ENCODE measurements at places on chromosomes 1 and 21.

DNA sequence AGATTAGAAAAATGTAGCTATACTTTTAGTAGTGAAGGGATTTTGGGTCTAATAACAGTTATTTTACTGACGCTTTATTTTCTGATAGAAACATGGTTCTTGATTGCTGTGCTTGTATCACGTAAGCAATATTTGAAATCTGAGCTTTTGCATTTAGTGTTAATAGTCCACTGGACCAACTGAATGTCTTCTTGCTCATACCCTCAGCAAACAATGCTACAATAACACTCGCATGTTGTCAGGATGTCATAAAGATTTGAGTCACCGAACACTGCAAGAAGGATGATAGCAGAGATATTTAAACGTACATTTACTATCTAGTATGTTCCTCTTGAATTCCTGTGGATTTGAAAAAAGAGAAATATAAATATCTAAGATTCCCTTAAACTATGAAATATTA is 7.5 kb downstream of the DYRK1A start:
- no peak for DNase-seq

GRCh38 chr1:233662575-233663304 is 48.8 kb downstream of the KCNK1 start:
- DNase-seq: no peak

DNA sequence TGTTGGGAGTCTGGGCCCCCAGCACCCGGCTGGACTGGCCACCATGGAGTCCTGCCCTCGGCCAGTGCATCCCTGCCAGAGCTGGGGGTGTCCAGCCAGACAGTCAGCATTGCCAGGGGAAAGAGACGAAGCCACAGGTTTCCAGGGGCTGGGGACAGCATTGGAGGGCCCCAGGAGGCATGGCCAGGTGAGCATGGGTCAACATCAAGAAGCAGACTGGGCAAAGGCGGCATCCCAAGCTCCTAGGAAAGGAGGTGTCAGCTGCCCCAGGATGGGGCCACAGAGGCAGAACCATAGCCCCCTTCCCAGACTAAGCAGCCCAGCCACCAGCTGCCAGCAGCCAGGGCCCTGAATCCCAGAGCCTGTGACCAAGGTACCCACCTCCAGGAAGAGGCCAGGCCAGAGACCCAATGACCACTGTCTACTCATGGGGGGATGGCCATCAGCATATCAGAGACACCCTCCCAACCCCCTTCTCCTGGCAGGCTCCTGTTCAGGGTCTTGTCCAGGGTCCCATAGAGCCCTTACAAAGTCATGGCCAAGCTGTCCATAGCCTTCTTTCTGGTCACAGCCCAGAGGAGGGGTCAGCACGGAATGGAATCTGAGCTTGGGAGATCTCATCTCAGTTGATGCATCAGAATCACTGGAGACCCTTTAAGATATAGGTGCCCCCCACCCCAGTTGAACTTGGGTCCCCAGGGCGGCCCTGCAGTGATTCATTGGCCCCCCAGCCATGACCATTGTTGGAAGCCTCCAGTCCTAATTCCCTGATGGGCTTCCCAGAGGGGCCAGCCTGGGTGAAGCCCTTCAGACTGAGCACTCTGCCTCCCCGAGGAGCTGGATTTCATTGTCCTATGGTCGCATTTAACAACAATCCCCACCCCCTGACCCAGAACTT is 32.5 kb downstream of the WNT3A start:
- no peak for DNase-seq

- DNase-seq: no peak
These were observed 501.6 kb downstream of the NPHP4 start for GRCh38 chr1:5490635-5491034.

- peak; percentile 21 for DNase-seq
These were observed 760 bp upstream of the NPHP4 start for GRCh38 chr1:5992814-5993555.

GRCh38 chr1:58854576-58854975 is 70.7 kb upstream of the JUN start:
- DNase-seq: peak; percentile 57

DNA sequence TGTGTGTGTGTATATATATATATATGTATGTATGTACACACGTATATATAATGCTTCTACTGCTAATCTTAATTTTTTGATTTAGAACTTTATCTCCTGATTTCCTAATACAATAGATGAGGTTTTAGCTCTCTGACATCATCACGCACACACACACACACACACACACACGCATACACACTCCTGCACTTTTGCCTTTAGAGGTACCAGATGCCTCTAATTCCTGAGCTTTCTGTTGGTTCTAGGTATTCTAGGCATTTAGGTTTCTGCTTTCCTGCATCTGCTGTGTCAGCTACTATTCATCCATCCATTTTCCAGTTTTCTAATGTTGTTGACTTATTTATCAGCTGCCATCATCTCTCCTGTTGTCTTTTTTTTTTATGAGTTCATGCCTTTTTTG is 348.3 kb downstream of the ASTN1 start:
- no peak for DNase-seq

- no peak for DNase-seq
These were observed 58.1 kb upstream of the ADAMTS5 start for GRCh38 chr21:27024971-27025370.

- DNase-seq: no peak
These were observed 528.1 kb downstream of the KIF26B start for GRCh38 chr1:245682638-245683628.

DNA sequence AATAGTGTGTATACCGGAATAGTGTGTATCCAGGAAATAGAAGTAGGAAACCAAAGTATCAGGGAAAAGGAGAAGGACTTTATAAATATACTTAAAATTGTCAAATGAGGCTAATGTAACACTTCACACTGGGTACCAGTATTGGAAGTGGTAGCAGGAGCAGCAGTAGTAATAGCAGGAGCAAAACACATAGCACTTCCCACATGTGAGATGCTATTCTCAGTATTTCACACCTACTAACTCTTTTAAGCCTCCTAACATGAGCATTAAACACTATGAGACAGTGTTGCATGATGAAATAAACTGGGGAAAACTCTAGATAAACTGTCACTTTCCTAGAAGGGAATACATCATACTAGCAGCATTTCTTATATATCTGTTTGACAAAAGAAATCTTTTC is 376.7 kb downstream of the VAV3 start:
- DNase-seq: no peak

GRCh38 chr1:65613884-65614283 is 178.8 kb upstream of the PDE4B start:
- DNase-seq: no peak

DNA sequence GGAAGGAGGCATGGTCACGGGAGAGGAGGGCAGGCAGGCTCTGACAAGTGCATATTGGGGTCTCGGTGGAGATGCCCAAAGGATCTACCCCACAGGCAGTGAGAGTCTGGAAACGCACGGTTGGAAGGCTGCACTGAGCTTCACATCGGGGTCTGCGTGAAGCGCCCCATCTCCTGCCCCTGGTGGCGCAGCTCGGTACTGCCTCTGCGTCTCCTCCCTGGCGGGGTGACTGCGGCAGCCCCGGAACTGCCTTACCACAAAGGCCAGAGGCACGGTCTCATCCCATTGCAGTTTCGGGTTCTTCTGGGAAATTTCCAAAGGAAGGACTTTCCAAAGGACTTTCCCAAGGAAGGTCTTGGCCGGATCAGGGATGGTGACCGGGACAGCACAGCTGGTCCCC is 69.2 kb upstream of the AJAP1 start:
- DNase-seq: peak; percentile 31

DNA sequence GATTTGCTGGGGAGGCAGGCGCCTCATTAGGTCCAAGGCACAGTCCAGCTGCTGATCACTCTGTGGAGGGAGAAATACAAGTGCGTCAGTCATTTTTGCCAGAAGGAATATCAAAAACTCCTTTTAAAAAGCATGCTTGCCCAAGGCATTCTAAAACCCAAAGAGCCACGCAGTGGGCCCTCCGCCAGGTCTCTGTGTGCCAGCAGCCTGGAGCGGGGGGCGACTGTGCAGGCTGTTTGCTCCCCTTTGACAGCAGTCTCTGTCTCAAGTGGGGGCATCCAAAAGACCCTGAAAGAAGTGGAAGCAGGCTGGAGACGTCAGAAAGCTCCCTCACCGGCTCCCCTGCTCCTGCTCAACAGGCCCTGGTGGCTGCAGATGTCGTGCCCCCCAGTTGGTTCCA is 65.6 kb downstream of the CAPZB start:
- DNase-seq: no peak

- no peak for DNase-seq
These were observed 22.1 kb upstream of the SSX2IP start for GRCh38 chr1:84712276-84712874.

DNA sequence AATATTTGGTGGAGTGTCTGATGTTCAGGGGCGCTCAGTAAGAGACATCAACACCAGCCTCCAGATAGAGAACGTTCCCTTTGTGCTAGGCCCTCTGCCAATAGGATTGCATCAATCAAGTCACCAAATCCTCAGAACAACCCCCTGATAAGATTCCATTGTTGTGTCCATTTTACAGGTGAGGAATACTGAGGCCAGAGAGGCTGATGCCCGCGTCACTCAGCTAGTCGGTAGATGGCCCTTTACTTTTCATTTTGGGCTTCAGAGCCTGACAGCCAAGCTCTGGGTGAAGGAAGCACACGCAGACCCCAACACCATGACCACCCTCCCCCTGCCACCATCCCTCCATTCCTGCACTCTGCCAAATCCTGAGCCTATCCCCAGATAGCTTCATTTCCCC is 406.2 kb downstream of the PTPRU start:
- no peak for DNase-seq

GRCh38 chr1:18110968-18111367 is 3.4 kb downstream of the IGSF21 start:
- DNase-seq: no peak
